Psoas muscle (tissue), 8 donors: ENCODE measurements at places on chromosomes 6 and 20. TPM values are rescaled to one million over a fixed set of nuclear protein-coding genes. Genes with fewer than 3 reads are reported as not detected.

- DNase-seq: no peak
These were observed 35.9 kb downstream of the MOXD1 start for GRCh38 chr6:132365281-132365907.

DNA sequence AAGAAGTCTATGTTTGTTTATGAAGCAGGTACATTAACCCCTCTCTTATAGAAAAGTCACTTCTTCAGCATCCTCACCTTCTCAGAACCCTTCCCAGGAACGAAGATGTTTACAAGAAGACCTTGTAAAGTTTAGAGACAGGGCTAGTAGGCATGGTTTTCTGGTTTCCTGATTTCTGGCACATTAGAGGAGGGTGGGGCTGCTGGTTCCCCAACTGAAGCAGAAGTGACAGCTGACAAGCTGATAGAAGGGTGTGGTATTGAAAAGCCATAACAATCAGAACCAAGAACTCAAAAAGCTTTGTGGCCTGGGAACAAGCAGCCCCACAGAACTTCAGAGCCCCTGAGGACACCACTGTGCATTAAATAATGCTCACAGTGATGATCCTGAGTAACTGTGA lies 91.2 kb downstream of the RTN4IP1 start:
- no peak for DNase-seq

- no peak for DNase-seq
These were observed 73.9 kb downstream of the BACH2 start for GRCh38 chr6:90222724-90223198.

DNA sequence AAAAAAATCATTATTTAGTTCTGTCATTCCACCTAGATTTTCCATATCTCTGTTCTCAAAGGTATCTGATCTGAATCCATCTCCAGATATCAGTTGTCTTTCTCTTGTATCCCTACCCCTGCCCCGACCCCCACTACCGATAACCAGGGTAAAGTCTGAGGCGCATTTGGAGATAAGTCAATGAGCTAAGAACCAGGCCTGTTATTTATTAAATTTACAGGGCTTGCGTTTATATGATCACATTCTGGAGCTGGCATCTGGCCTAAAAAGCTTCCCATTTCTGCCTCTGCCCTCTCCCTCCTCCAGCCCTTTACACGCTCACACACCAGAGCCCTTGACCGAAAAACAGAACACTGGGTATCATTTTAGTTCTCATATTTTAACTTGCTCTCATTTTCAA lies 144.7 kb downstream of the ALDH8A1 start:
- no peak for DNase-seq

Gene CLDN20
- not detected for total RNA-seq

Gene GINS1
- total RNA-seq: 0.15 TPM

DNA sequence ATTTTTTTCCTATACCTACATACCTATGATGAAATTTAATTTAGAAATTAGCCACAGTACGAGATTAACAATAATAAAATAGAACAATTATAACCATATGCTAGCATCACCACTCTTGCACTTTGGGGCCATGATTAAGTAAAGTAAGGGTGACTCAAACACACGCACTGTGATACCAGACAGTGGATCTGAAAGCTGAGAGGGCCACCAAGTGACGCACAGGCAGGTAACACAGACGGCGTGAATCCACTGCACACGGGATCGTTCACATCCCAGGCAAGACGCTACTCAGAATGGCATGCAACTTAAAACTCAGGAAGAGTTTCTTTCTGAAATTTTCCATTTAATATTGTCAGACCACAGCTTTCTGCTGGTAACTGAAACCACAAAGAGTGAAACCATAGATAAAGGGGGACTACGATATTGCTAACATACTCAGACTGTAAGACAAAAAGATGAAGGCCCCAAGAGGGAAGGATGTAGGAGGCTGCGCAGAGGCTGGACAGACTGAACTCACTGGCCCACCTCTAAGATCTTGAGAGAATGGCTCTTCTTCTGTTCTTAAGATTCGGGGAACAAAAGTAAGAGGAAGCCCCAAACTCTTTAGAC lies 17.9 kb downstream of the RRBP1 start:
- no peak for DNase-seq

Gene CTCFL
- not detected for total RNA-seq

DNA sequence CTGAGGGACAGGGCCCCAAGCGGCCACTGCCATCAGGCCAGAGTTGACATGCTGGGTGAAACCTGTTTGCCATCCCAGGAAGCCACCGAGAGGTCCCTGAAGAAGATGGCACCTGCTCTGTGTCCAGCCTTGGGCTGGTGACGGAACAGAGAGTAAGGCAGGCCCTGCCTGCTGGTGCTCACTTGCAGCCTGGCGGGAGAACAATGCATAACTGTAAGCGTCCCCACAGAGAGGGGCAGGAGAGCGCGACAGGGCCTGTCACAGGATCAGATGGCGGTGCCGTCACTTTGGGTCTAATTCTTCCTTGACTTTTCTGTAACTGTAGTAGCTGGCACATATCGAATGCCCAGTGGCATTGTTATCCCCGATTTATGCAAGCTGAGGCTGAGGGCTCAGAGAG lies 29.0 kb upstream of the VSTM2L start:
- no peak for DNase-seq

DNA sequence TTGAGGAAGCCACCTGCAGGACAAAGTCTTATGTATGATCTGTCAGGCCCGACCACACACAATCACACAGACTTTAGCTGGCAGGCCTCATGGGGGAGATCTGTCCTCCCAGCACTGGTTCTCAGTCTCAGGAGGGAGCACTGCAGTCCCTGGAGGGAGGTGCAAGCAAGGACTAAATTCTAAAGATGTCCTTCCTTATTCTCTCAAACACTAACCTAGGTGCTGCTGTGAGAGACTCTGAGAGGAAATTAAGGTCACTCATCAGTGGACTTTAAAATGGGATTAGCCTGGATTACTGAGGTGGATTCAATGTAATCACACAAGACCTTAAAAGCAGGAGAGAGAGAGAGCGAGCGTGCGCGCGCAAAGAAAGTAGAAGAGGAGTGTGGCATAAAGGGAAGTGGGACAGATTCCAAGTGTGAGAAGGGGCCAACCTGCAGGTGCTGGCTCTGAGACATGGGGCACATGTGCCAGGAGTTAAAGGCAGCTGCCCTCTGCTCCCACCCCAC lies 14.3 kb downstream of the GLO1 start:
- DNase-seq: no peak

GRCh38 chr6:30063315-30063714 lies 2.2 kb downstream of the POLR1H start:
- DNase-seq: no peak

Gene PAX1
- total RNA-seq: 0.30 TPM

DNA sequence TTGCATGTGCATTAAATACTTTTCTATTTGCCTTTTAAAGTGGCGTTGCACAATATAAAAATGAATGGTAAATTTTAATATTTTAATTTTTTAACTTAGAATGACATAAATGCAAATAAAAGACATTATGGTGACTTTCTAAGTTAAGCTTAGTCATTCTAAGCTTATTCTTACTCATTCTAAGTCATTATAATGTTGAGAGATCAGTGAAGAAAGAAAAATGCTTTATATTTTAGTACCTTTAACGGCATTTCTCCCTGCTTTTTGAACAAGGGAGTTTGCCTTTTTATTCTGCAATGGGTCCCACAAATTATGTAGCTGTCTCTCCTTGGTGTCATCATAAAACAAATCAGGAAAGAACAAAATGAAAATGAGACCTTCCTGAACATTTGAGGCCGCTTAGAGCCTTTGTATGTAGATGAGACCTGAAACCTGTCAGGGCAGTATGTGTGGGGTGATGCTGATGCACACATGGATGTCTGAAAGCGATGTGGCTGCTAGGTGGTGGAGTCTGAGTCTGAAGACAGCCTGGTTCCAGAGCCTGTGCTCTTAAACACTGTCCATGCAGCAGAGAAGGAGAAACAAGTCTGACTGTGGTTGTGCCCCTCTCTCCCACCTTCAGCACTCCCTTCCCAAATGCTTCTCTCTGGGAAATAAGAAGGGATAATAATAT lies 158.0 kb downstream of the PHF3 start:
- DNase-seq: no peak

DNA sequence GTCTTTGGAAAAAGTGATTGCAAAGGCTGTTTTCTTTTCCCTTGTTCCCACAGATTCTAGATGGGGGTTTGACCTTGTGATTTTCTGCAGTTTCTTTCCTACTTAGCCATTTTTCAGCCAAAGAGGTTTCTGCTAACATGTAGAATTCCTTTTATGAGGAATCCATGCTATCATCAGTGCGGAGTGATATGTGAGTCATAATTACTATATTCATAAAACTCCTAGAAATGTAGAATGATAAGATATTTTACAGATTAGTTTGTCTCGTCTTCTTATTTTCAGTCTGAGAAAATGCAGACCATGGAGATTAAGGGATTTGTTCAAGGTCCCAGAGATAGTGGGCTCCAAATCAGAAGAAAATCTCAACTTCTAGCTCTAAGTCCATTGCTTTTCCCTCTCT lies 98.6 kb downstream of the KCNQ5 start:
- no peak for DNase-seq
